Muscle of back (tissue), 13 donors: ENCODE measurements at places on chromosomes 5 and 9. TPM values are rescaled to one million over a fixed set of nuclear protein-coding genes. Genes with fewer than 3 reads are reported as not detected.

Gene KIF4B
- polyA plus RNA-seq, result not detected

Gene BTNL3
- polyA plus RNA-seq, result 0.09 TPM

Gene SLC46A2
- 0.17 TPM for polyA plus RNA-seq

Gene SHISAL2B
- polyA plus RNA-seq, result 0.24 TPM

Gene HAVCR2
- polyA plus RNA-seq, result 3.1 TPM

Gene TRAF1
- 3.4 TPM for polyA plus RNA-seq

Gene SEMA5A
- 35.4 TPM for polyA plus RNA-seq
